Neuronal stem cell (in vitro differentiated cells): ENCODE measurements at places on chromosomes 7 and 10.
A peak's percentile ranks its signal among the peaks of the same experiment; 100 is the strongest.

DNA sequence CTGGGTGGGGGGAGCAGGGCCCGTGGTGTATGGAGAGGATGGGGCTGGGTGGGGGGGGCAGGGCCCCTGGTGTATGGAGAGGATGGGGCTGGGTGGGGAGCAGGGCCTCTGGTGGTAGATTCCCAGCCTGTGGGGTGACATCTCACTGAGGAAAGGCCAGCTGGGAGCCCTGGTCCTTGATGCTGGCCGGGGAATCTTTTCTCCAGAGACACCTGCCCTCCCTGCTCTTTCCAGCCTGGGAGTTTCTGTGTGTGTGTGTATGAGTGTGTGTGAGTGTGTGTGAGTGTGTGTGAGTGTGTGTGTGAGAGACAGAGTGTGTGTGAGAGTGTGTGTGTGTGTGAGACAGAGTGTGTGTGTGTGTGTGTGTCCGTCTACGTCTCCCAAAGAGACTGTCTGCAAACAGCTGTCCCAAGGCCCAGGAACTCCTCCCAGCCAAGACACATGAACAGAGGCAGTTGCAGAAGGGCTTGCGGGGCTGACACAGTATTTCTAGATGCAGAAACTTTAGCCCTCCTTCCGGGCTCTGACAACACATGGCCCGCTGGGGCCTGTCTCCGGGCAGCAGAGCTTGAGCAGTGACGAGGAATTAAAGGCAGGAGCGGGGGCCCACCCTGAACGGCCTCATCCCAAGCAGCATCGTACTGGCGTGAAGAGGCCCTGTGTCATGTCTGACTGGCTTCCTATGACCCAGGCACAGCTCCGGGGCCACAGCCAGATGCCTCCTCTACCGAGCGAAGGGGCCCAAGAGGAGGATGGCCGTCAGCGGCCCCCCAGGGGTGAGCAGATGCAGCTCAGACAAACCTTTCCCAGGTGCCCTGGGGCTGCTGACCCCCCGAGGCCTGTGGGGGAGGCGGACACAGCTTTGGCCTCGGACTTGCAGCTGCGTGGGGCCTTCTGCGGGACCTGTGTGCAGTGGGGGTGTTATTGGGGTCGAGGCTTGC, 24.3 kb downstream of the FAM20C start:
- no peak for DNase-seq

- DNase-seq: no peak
Observed at GRCh38 chr10:118383063-118383689, 41.1 kb upstream of the FAM204A start.

DNA sequence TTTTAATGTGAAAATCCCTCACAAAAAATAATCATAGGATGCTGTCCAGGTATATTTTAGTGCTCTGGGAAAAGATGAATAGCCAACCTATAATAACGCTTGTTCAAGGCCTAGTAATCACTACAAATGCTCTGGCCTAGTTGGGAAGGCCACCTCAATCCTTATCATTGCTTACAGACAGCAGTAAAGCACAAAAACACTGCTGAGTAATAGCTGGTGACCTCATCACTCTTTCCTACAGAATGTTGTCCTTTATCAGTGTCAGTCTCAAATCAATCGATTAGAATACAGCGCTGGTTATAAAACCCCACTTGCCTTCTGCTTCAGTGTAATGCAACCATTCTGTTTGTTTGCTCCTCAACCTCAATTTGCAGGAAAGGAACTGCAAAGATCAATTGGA, 72.6 kb upstream of the STEAP1 start:
- DNase-seq: no peak

DNA sequence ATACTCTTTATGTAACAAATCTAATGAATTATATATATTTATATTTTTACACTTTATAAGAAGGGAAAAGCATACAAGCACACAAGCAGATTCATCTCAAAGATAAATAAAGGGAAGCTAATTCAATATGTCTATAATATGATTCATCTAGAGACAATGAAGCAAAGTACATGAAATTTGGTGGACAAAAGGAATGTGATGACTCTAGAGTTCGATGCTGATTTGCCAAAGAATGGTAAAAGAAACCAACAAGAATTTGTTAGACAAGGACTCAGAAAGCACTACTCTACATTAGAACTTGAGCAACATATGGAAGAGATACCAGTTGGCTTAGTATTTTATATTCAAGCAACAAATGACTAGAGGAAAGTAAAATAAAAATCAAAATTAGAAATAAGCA, 536.5 kb upstream of the TEX47 start:
- DNase-seq: no peak

DNA sequence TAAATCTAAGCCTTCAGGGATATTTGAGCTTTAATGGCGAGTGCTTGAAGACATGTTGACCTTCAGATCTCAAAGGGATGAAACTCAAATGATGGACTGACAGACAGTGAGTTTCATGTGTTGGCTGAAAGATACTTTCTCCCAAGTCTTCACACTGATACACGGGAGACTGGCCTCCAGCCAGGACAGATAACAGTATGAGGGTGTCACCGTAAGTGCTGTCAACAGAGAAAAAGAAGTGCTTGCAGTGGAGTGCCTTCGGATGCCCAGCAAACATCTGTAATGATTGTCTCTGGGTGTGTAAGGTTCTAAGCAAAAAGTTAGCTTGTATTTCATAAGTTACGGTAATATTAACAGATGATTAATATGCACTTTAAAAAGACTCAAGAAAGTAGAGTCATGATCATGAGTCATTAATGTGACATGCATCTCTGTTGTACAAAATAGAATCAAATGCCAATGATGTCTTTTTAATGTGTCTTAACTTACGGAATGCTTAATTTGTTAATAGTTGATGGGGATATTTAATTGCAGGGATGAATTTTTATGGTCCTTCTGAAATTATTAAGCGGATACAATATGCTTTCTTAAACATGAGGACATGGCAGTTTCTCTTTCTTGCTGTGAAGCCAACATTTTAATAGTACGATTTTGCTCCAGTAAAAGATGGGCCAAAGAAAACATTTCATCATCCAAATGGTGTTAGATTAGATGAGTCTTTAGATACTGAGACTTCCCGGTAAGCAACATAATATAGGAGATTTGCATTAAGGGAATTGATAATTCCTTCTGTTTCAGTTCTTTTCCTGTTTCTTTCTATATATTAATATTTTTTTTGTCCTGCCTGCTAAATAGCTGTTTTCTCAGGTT, 292.5 kb downstream of the GALNT17 start:
- no peak for DNase-seq

DNA sequence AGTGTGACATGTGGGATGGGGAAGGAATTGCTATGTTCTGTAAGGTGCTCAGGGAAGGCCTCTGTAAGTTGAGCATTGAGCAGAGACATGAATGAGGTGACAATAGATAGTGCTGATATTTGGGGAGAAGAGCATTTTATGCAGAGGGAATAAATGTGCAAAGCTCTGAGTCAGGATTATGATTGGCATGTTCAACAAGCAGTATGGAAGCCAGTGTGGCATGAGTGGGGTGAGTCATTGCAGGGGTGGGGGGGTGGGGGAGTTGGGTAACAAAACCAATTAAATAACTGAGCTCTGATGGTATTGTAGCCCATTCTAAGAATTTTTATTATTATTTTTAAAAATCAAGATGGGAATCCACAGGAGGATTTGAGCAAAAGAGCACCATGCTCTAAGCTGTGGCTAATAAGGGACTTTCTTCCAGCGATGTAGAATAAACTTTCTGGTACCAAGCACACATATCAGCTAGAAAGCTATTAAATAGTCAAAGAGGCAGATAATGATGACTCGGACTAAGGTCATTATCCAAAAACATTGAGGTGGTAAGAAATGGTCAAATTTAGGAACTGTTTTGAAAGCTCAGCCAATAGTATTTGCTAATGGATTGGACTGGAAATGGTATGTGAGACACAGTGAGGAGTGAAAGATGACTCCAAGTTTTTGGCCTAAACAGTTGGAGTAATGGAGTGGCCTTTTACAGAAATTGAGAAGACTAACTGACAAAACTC, 96.4 kb downstream of the PRKG1 start:
- no peak for DNase-seq

DNA sequence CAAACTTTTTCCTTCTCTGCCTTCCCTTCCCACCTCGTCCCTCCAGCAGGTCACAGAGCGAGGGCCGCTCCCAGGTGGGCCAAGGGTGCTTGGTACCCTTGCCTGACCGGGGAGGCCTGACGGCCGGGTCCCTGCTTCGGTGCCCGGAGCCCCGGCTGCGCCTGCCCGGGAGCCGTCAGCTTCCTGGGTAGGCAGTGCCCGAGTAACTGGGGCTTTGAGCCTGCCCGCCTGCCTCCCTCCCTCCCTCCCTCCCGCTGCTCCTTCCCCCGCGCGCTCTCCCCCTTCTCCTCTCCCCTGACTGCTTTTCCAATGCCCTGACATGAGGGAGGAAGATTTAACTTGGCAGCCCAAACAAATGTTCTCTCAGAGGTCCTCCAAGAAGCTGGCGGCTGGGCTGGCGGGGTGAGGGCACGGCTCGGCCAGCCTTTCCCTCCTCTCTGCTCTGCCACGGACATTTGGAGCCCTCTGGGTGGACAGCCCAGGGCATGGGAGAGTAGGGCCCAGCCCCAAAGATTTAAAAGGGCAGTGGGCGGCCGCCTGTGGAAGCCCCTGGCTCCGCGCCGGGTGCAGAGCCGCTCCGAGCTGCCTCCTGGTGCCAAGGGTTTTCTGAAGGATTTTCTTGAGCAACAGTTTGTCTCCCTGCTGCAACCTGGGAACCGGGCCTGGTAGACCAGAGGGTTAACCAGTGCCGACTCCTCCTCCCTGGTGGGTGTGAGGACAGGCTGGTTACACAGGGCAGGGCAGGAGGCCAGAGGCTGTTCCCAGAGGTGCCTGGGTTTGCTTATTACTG, 2.0 kb downstream of the ZMIZ1 start:
- peak; percentile 66 for DNase-seq

DNA sequence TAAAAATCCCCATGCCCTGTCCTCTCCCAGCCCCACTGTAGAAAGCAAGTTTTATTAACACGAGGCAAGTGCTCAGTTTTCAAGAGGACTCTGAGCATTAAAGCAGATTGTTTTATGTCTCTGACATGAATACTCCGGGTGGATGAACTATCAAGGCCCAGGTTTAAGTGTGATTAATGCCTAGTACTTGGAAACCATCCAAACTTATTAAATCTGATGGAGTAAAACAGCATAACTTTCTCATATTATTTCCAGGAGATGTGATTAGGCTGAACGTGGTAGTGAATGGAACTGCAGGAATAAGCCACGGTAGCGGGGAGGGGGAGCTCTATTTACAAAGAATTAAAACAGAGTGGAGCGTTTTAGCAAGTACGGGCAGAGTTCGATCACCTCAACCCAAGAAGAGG, 144.2 kb upstream of the RNF32 start:
- DNase-seq: no peak

GRCh38 chr10:8048281-8049008, 6.0 kb upstream of the GATA3 start:
- DNase-seq: no peak

DNA sequence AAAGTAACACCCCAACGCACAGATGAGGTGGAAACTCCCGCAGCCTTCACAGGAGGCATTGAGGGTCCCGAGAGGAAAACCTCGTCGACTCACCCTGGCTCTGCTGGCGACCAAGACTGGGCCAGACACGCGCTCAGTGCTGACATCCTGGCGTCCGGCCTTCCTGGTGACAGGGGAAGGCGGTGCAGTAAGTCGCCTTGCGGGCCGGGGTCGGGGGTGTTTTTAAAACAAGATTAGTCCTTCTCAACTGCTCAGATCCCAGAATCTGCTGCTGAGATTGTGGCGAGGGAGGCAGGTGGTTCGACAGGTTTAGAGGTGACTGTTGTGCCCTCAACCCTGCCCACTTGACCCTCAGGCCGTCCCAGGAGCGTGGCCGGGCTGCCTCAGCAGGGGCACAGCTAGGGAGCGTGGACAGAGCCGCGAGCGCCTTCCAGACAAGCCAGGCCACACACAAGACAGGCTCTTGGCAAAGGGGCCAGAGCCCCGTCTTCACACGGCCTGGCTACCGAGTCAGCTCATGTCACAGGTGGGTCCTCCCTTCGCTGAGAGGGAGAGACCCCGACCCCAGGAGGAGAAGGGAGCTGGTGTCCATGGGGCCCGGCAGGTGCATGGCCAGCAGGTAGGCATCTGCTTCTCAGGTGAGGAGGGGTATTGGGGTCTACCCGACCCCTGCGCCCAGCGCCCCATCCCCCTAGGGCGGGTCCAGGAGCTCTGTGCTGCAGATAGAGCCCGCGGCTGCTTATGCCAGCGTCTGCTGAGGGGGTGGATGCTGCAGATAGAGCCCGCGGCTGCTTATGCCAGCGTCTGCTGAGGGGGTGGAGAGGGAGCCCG, 81.6 kb downstream of the DNAJB6 start:
- no peak for DNase-seq

DNA sequence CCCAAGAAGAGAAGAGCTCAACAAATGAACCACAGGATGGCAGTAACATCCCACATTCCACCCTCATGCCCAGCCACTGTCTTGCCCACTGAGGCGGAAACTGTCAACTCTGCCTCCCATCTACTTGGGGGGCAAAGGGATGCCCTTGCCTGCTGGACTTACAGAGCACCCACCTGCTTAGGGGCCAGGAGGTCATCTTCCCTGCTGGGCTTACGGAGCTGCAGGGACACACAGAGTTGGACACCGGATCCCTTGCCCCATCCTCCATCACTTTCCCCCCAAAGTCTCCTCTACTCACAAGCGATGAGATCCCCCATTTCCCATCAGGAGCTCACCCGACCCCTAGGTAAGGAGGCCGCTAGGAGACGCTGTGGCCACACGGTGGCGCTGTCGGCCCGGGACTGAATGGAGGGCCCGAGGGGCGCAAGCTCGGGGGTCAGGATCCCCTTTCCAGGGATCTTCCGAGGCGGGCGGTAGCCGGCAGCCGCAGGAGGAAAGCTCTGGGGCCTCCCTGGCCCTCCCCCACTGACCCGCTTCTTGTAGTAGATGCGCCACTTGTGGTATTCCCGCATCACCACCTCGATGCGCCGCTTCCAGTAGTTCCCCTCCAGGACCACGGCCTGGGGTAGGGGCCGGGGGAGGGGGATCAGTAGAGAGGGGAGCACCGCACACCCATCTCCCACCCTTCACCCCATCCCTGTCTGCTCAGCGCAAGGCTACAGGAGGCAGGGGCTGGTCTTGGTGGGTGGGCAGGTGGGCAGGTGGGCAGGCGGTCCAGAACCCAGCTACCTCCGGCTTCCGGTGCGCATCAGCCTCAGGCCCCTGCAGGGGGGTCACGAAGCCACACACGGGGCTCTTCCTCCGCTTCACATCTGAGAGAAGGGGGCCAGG, 17.3 kb downstream of the MLXIPL start:
- peak; percentile 90 for DNase-seq

GRCh38 chr10:69315100-69315542, 36.8 kb downstream of the HK1 start:
- DNase-seq: no peak

DNA sequence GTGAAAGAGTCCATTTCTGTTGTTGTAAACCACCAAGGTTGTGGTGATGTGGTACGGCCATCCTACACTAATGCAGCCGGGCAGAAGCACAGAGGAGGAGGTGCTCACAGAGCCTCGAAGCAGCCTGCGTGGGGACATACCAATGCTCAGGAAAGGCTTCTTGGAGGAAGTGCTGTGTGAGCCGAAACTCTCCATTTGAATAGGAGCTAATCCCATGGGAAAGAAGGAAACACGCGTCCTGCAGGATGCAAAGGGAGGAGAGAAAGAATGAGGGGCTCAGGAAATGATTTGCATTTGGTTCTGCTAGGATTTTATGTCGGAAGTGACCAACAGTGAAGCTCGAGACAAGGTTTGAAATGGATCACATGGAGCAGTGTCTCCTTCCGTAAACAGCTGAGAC, 477.9 kb upstream of the ANKRD30A start:
- no peak for DNase-seq

GRCh38 chr7:46672861-46673260, 751.8 kb upstream of the IGFBP3 start:
- no peak for DNase-seq
